GM04504 (cell line): ENCODE measurements at places on chromosomes 11 and 22.
A peak's percentile ranks its signal among the peaks of the same experiment; 100 is the strongest.

DNA sequence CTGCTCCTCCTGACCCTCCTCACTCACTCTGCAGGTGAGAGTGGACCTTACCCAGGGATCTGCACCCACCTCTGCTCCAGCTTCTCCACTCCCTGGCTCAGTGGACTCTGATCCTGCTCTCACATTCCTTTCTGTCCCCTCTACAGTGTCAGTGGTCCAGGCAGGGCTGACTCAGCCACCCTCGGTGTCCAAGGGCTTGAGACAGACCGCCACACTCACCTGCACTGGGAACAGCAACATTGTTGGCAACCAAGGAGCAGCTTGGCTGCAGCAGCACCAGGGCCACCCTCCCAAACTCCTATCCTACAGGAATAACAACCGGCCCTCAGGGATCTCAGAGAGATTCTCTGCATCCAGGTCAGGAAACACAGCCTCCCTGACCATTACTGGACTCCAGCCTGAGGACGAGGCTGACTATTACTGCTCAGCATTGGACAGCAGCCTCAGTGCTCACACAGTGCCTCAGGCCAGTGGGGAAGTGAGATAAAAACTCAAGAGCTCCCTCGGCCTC, 29.7 kb upstream of the VPREB1 start:
- DNase-seq: no peak

GRCh38 chr11:65871811-65872548, 620 bp downstream of the EFEMP2 start:
- DNase-seq: no peak

GRCh38 chr22:27642104-27642800, 159.3 kb downstream of the MN1 start:
- no peak for DNase-seq

DNA sequence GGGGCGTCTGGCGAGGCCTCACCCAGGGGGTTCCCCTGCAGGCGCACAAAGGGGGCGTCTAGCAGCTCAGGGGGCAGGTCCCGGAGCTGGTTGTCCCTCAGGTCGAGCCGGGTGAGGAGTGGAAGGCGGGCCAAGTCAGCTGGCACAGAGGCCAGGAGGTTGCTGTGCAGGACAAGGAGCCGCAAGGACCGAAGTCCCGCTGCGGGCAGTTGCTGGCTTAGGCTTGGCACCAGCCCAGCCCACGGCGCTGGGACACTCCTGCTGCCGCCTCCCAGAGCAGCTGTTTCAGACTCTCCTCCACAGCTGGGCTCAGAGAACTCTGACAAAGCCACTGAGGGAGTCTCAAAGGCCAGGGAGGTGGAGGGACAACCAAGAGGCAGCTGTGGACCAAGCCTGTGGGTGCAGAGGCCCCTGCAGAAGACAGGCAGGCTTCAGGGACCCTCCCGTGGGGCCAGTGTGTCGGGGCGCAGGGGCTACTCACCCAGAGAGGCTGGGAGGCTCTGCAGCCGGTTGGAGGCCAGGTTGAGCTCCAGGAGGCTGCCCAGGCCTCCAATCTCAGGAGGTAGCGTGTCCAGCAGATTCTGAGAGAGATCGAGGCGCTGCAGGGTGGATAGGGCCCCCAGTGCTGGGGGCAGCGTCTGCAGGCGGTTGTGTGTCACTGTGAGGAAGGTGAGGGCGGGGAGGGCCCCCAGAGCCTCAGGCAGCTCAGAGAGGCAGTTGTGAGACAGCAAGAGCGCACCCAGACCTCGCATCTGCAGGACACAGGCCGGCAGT, 2.2 kb downstream of the PIDD1 start:
- no peak for DNase-seq

DNA sequence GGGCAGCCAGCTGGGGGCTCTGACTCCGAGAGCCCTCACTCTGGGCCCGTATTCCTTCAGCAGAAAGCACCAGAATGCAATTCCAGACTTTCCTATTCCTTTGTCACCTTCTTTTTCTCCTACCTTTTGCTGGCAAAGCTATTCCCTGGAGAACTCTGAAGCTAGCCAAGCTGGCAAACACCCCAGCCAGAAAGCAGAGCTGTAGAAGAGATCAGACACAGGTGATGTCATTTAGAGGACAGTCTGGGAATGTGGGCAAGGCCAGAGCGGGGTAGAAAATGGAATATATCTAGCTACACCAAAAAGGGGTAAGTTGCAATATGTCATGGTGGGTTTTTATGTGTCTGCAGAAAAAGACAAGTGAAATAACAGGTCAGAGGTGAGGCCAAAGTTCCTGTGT, 205.1 kb downstream of the NXPE2 start:
- DNase-seq: no peak

DNA sequence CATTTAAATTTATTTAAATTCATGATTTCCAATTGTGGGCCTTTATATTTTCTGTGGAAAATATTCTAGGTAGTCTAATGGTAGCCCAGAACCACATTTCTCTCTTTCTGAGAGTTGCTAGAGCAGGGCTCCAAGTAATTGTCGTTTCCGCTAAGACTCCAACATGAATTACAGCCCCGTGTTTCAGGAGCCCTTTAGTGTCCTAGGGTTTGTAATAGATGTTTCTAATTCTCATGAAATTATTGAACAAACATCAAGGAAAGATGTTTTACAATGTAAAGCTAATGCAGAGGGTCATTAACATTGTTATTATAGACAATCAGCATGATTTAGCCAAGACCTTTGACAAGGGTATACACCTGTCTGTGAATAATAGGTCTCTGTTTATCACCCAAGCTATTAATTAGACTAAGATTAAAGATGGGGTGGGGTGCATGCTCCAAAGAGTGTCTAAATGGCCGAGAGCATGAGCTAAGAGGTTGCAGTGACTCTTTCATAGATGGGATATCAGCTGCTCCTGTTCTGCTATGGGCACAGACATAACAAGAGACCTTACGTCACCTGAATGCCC, 81.8 kb upstream of the NTM start:
- no peak for DNase-seq

DNA sequence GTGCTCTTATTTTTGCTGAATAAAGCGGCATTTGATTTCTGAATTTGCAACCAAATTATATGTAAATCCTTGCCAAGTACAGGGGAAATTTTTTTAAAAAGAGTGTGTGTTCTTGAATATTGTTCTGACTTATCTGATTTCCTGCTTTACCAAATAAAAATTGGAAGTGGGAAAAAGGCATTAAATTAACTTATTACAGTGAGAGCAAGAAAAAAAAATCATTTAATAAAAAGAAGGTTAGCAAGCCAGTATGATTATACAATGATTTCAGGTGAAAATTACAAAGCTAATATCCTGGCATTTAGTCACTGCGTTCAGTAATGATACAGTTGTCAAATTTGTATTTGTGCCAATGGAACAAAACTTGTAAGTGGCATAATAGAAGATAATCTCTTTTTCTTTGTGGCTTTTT, 82.1 kb upstream of the PPARA start:
- DNase-seq: no peak

GRCh38 chr11:130144861-130145281, 14.7 kb upstream of the ST14 start:
- DNase-seq: no peak

DNA sequence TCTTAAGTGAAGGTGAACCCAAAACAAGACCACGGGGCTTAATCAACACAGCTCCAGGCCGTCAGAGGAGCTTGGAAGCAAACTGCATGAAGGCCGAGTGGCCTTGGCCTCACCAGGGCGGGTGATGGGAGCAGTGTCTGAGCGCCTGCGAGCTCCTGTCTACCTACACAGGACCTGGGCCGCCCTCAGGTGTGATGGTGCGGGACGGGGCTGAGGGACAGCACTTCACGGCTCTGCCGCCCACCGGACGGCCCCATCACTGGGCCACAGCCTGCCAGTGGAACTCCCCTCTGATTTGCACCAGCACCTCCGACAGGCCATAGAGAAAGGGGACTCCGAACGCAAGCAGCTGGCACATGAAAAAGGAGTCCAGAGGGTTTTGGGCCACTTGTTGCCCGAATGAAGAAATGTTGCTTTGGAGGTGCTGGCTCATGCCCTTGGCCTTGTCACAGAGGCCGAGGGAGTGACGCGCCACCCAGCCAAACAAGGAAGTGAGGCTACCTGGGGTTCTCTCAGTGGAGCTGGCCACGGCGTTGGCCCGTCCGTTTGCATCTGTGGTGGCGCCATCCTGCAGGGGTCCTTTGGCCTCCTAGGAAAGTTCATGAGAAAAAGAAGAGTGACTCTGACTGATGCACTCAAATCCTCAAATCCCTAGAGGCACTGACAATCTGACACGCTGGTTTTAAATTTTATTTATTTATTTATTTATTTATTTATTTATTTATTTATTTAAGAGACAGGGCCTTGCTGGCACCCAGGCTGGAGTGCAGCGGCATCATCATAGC, 90.3 kb upstream of the BID start:
- no peak for DNase-seq

DNA sequence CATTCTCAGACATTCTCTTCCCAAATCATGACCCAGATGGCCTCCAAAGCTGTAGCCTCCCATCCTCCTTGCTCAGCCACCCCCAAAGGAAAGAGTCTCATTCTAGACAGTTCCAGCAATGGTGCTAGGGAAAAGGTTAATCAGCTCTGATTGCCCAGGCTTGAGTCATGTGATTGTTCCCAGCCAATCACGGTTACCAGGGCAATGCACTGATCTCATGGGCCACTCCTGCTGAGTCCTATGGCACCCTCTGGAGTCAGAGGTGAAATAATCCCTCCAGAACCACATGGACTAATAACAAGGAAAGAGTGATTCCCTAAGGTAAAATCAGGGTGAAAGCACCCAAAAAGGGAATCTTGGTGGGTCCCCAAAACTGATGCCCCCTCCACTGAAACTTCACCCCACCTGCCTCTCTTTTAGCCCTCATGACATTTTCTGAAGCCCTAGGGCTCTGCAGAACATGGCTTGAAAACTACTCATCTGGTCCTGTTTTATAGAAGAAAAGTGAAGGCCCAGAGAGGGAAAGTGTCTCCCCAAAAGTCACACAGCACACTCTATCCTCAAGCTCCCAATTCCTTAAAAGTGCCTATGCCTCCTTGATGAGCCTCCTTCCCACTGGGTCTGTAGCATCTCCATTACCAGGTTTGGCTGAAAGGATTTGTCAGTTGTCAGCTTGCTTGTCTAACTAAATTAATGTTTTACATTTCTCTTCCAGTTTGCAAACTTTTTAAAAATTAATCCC, 203.7 kb downstream of the MN1 start:
- peak; percentile 4 for DNase-seq

DNA sequence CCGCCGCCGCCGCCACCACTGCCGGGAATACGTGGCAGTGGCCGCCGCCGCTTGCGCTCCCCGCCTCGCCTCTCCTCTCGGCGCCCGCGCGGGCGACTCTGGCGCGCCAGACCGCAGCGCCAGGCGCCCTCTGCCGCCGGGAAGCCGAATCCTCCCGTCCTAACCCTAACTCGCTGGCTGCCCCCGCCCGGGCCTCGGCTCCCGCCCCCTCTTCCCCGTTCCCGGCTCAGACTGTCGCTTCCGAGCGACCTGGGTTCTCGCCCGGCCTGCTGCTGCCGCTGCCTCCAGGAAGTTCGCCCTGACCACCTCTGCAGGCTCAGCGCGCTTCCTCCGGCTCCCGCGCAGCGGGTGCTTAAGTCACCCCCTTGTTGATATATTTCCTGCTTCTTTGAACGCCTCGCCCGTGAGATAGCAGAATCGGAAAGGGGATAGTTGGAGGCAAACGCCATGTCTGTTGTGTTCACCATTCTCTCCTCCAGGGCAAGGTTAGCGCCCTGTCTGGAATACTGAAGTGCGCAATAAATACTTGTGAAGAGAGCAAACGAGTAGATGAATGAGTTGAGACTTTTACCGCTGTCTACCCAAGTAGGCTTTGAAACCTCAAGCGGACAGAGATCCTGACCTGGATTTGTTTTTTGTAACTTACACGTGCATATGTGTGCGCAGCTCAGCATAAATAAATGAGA, at the start of gene SMCO4:
SMCO4 (minus strand) TSS at position 100 of the 686 bp plus-strand sequence. CDS start 64,202 bp downstream, outside the sequence.
- DNase-seq: peak; percentile 52

DNA sequence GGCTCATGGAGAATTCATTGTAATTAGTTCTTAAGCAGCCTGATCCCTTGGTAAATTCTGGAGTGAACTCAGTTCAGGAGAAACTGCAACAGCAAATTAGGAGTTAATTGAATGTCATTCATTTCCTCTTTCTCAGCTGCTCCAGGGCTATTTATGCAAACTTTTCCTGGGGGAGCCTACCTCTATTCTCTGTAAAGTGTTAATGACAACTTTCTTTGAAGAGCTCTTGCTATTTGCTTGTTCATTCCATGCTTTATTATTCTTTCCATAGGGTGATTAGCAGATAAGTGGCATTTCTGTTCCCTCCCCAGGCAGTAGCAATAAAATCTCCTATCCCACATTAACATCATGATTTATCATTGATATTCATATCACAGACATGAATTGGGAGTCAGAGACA, 267.6 kb upstream of the DDI1 start:
- DNase-seq: no peak

DNA sequence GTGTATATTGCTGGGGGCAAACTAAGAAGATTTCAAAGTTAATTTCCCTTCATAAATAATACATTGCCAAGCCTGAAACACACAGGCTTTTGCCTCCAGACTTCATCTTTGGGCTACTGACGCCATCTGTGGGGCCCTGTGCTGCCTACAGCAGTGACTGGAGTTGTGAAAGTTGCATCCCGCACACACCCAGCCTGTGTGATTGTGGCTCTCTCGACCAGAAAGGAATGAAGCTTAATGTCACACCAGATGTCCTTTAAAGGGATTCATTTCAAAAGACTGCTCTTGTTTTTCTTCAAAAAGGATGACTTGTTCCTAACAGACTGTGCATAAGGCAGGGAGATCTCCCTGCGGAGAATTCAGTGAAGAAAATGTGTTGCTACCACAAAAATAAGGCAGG, 210.5 kb downstream of the FAM181B start:
- DNase-seq: no peak

GRCh38 chr11:87954476-87954875, 220.8 kb downstream of the RAB38 start:
- no peak for DNase-seq

DNA sequence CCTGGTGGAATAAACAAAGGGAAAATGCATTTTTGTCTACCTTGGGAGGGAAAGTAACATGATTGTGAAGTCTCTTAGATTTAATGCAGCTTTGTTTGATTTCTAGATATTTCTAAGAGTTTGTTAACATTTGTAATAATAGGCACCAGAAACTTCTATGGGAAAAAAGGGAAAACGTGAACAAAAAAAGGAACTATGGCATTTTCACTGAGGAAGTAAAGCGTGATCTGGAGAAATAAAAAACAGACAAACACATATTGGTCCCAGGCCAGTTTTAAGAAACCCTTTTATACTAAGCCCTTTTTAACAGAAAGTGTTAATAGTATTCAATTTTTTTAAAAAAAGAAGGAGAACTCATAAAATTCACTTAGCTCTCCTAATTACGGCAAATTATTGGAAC, 6.9 kb upstream of the MS4A7 start:
- DNase-seq: no peak

DNA sequence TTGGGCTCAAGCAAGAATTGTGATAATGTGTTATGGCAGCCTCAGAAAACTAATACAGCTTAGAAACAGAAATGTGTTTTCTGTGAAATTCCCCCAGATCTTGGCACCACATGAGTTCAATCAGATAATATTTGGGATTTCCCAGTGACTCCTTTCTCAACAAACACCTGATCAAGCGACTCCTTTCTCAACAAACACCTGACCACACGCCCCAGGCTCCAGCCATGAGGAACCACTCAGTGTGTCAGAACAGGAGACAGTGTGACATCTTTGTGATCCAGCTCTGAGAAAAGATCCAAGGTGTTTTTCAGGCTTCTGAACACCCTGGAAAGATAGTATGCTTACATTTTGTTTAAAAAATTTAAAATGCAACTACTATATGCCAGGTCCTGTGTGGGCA, 1.9 kb upstream of the UVRAG start:
- DNase-seq: no peak
